ENCODE measurements at places on chromosomes 12 and 14.

GRCh38 chr14:89491711-89492381, 74.8 kb upstream of the FOXN3 start:
- no peak for DNase-seq

GRCh38 chr14:34554540-34555250, 15.2 kb upstream of the EAPP start:
- no peak for DNase-seq

GRCh38 chr14:75960231-75960630, 21.6 kb downstream of the TGFB3 start:
- no peak for DNase-seq

DNA sequence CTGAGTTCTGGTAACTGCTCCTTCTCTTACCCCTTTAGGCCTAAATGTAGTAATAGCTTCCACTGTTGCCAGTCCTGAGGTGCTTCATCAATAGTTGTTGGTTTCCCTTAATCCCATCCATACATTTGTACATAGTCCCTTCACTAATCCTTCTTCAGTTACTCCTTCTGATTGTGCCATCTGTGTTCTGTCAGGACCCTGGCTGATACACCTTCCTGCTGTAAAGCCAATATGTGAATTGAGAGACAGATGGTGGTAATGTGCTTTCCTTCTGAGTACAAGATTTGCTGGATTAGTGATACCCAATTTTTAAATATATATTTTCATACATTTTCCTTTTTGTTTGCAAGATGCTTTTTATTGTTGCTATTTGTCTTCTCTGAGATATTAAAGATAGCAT, 66.4 kb downstream of the OTOGL start:
- no peak for DNase-seq

GRCh38 chr12:22578328-22578727, 34.0 kb upstream of the C2CD5 start:
- no peak for DNase-seq
